Pulmonary artery endothelial cell (primary cell): ENCODE measurements at places on chromosomes 1 and 21. TPM values are rescaled to one million over a fixed set of nuclear protein-coding genes. Genes with fewer than 3 reads are reported as not detected.

TSPEAR gene
- not detected in 2 replicates for total RNA-seq

SPRR1A gene
- not detected in 2 replicates for total RNA-seq

SMPDL3B gene
- total RNA-seq: 0.26 and 0.39 TPM in 2 replicates

KRTAP12-2 gene
- not detected in 2 replicates for total RNA-seq

KCNK2 gene
- not detected in 2 replicates for total RNA-seq

NBPF6 gene
- not detected in 2 replicates for total RNA-seq

EPHA2 gene
- total RNA-seq: 103 and 130 TPM in 2 replicates
